CD4-positive, alpha-beta T cell treated with Interleukin-6 at 100 ng/mL for 8 hours (primary cell): ENCODE measurements at places on chromosomes 11 and 22.

DNA sequence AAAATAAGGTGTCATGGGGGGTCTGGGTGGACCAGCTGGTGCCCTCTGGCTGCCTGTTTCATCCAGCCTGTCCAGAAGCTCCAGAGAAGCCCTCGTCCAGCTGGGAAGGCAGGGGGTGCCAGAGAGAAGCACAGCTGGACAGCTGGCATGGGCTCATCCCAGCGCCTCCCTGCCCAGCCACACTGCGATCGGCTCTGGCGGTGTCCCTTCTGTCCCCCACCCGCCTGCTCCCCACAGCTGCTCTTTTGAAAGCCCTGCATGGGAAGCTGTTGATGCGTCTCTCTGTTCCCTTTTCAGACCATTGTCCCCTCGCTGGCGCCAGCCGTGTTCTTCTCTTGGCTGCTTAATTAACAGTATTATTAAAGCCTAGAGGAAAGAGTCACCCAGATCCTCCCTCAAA is 86.5 kb downstream of the MN1 start:
- no peak for DNase-seq

DNA sequence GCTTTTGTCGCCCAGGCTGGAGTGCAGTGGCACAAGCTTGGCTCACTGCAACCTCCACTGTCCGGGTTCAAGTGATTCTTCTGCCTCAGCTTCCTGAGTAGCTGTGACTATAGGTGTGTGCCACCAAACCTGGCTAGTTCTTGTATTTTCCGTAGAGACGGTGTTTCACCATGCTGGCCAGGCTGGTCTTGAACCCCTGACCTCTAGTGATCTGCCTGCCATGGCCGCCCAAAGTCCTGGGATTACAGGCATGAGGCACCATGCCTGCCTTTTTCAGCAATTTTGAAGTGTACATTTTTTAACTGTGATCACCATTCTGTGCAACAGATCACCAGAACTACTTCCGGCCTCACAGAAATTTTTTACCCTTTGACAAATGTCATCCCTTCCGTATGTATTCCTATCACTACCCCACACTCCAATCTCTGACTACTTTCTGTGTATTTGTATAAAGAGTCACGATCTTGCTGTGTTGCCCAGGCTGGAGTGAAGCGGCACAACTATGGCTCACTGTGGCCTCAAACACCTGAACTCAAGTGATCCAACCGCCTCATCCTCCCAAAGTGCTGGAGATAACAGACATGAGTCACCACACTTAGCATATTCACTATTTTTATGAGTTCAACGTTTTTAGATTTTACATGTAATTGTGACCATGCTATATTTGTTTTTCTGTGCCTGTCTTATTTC is 44.0 kb downstream of the XKR3 start:
- DNase-seq: no peak

- DNase-seq: no peak
These were observed 24.2 kb upstream of the ST3GAL4 start for GRCh38 chr11:126331286-126331685.

GRCh38 chr11:29879560-29879959 is 137.3 kb downstream of the KCNA4 start:
- no peak for DNase-seq

DNA sequence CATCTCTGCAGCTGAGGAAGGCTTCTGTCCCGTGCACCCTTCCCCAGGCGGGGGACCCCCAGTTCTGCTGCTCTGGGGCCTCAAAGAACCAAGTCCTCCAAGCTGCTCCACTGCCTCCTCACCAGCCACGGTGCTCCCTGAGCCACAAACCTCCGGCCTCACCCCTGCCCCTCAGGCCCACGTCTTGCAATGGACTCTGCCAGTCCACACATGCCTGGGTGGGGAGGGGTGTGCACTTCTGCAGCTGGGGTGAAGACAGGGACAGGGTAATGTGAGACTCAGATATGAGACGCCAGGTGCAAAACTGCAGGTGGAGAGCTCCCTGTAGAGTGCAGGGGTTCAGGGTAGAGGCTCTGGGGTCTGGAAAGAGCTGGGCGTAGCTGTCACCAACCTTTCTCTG is 3.2 kb upstream of the PTDSS2 start:
- no peak for DNase-seq

- no peak for DNase-seq
These were observed 241.4 kb downstream of the BRD1 start for GRCh38 chr22:49586244-49586748.

DNA sequence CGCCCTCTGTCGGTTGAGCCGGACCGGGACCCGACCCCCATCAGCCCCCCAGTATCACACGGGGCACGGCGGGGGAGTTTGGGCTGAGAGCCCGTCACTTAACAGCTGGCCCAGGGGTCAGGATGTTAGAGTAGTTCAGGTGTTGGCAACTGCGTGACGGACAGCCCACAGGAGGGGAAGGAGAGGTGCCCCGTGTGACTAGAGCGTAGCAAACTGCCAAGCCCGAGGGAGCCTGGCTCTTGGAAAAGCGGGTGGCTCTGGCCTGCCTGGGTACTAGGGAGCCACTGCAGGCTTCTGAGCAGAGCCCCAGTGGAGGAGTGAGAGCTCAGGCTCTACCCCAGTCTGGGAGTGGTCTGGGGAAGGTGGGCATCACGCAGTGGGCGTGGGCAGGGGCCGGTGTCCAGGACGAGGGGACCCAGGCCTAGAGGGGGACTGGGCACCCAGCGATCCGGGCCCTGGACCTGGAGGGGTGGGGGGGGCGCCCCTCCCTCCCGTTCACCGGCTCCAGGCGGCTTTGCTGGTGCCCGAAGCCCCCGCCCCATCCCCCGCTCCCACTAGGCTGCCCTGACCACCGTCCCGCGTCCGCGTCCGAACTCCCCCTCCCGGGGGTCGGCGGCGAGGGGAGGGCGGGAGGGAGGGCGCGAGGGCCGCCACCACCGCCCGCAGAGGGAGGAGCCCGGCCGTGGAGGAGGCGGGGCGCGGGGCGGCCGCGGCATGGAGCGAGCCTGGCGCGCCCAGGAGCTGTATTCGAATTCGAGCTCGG is 24.4 kb downstream of the SHANK3 start:
- no peak for DNase-seq

- peak; percentile 59 for DNase-seq
These were observed 60.6 kb downstream of the FAM83F start for GRCh38 chr22:40055143-40055883.

- no peak for DNase-seq
These were observed 5.6 kb downstream of the CLDN5 start for GRCh38 chr22:19518635-19519034.

DNA sequence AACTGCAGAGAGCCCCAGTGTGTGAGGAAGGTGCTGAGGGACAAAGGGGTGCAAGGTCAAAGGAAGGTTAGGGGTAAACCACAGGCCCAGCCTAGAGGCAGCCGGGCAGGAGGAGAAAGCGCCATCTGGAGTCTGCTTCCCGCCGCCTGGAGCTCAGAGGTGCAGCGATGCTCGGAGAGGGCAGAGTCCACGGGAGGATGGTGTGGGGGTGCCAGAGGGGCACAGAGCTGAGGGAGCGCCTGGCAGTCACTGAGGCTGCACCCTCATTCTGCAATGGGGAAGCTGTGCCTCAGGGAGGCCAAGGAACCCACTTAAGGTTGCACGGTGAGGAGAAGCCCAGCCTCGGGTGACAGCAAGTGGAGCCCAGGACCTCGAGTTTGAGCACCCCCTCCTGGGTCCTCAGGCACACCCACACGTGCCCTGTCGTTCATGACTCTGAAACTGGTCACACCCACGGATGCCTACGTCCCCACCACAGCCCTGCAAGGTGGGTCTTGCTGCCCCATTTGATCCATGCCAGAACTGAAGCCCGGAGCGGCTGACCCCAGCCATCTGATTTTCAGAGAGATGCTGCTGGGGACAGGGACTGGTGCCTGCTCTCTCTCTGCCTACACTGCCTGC is 1.6 kb downstream of the IL2RB start:
- DNase-seq: peak; percentile 37

DNA sequence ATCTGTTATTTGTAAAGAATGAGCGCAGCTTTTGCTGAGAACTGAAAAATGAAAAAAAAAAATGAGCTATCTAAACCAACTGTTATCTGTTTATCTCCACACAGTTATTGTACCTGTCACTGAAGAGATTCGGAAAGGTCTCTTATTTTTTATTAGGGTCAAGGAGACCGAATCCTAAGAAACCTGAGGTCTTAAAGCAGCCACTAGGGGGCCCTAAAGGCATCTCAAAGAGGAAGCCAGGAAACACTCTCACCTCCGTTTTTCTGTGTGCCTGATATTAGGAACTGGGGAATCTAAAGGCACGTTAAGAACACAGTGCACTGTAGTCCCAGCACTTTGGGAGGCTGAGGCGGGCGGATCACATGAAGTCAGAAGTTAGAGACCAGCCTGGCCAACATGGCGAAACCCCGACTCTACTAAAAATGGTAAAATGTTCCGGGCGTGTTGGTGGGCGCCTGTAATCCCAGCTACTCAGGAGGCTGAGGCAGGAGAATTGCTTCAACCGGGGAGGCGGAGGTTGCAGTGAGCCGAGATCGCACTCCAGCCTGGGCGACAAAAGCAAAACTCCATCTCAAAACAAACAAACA is 3.5 kb upstream of the LARGE1 start:
- DNase-seq: no peak

DNA sequence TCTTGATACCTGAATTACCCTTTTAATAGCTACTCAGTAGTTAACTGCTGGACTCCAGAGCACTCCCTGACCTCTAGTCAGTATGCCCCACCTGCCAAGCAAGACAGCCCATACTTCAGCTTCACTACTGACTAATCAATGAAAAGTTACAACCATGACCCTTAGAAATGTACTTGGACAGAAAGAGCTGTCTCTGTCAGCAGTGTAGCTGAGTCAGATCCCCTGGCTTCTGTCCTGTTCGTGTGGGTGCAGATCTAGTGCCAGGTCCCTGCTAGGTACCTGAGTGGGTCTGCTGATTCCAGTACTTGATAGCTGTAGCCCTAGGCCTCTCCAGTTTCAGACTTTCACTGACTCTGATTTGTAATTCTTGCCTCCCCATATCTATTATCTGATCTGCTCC is 265.8 kb upstream of the POU2AF2 start:
- no peak for DNase-seq

- peak; percentile 80 for DNase-seq
These were observed at the start of gene KIAA1671 for GRCh38 chr22:24951942-24952836. TSS of gene KIAA1671 (plus strand) at chr22:24952716. CDS start at chr22:25028000, 75,284 bp downstream.

GRCh38 chr11:101444164-101444563 is 139.6 kb downstream of the TRPC6 start:
- DNase-seq: no peak

DNA sequence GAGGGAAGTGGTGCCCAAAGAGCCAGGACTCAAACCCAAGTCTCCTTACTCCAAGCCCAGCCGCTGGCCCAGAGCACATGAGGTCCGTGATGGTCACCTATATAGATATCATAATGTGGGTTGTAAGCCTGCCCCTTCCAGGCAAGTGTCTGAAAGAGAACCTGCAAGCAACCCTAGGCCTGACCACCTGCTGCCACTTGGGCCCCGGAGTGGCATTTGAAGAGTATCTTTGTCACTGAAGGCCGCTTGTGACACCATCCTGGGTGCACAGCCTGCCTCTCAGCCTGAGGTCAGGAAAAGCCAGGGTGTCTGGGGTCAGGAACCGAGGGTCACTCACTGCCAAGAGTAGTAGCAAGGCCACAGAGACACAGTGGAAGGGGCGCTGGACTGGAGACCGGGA is 32.4 kb downstream of the OTOG start:
- no peak for DNase-seq

GRCh38 chr11:123072332-123072761 is 10.4 kb upstream of the HSPA8 start:
- no peak for DNase-seq

GRCh38 chr11:134819041-134819440 is 407.0 kb upstream of the B3GAT1 start:
- no peak for DNase-seq

GRCh38 chr22:46158283-46158682 is 8.0 kb downstream of the PPARA start:
- no peak for DNase-seq

DNA sequence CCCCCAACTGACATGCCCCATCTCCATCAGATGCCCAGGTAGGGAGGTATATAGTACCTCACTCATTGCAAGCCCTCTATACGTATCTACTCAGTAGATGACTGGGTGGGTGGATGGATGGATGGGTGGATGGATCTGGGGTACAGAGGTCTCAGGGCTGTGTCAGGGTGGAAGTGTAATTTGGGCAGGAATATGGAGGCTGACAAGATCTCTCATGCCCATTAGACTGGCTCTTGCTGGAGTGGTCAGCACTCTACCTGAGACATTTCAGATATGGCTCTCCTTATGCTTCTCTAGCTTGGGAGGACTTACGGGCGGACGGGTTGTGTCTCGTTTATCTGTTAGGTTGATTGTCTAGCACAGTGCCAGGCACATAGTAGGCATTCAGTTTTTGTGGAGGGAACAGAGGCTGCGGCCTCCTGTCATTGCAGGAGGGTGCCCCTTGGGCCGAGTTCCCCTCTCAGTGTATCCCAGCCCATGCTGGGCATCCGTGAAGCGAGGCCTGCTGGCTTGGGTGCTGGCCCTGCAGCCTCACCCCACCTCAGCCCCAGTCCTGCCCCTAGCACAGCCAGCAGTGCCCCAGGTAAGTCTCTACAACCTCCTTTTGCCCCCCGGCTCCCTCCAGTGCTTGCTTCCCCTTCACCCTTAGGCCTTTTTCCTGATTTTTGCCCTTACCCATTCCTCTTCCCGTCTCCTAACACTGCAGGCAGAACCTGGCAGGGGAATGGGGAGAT is 13.7 kb downstream of the ROBO3 start:
- DNase-seq: no peak

DNA sequence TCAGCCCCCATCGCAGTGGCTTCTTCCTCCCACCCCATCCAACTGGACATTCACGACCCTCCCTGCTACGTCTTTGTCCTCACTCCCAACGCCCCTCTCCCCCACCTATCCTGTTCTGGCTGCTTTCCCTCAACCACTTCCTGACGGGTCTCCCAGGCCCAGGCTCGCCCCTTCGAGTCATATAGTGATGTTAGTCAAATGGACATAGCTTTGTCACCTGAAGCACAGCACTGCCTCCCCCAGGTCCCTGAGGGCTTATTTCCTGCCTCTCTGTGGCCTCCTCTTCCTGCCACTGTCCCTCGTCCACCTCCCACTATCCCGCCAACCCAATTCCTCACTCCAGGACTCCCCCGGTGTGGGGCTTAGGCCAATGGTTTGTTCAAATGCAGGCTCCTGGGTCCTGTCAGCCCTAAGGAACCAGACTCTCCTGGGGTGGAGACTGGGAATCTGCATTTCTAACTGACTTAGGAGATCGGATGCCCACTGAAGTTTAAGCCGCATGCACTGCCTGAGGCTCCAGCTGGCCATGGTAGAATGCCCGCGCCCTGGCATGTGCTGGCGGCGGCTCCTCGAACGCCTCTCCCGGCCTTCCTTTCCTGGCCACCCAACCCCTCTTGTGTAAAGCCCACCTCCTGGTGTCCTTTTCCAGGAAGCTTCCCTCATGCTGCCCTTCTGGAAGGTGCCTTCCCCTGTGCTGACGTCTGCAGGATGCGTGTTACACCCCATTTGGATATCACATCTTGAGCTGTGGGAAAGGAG is 18.3 kb downstream of the SUN2 start:
- DNase-seq: no peak

DNA sequence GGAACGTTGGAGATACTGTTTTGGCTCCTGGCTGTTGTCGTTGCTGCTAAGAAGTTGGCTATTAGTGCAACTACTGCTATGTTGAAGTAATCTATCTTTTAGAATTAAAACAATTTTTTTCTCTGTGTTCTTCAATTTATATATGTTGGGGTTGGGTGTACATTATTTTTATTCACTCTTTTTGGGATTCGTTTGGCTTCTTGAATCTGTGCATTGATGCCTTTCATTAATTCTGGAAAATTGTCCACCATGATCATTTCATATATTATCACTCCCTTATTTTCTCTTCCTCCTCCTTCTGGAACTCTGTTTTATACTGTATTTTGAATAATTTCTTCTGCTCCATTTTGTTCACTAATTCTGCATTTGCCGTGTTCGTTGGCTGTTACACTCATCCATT is 199.5 kb upstream of the PLET1 start:
- no peak for DNase-seq
